NCI-H460 (cell line): ENCODE measurements at places on chromosomes 6 and 20. TPM values are rescaled to one million over a fixed set of nuclear protein-coding genes. Genes with fewer than 3 reads are reported as not detected.
A peak's percentile ranks its signal among the peaks of the same experiment; 100 is the strongest.

DNA sequence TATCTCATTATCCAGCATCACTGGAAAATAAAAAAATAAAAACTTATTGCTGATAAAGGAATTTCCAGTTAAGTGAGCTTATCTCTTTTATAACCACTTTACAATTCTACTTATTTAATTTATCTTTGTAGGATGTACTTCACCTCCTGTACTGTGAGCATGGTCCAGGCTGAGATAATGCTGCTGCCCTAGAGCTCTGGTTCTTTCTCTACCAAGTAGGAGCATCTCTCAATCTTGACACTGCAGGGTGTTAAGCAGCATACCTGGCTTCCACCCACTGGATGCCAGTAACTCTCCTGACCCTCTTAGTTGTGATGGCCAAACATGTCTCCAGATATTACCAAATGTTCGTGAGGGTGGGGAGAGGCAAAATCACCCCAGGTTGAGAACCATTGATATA, 454.5 kb downstream of the ADGRB3 start:
- no peak for DNase-seq

- no peak for DNase-seq
Observed at GRCh38 chr6:161963634-161964234, 689.9 kb upstream of the AGPAT4 start.

GRCh38 chr6:42898891-42899361, 16.9 kb upstream of the PTCRA start:
- peak; percentile 43 for DNase-seq

- DNase-seq: no peak
Observed at GRCh38 chr20:17887331-17888030, 81.1 kb downstream of the SNX5 start.

GRCh38 chr20:967796-968742, 34.0 kb downstream of the RSPO4 start:
- DNase-seq: peak; percentile 14

- DNase-seq: no peak
Observed at GRCh38 chr6:142947714-142948480, 2.9 kb upstream of the HIVEP2 start.

- DNase-seq: peak; percentile 5
Observed at GRCh38 chr6:154805288-154805911, 72.2 kb downstream of the SCAF8 start.

- no peak for DNase-seq
Observed at GRCh38 chr20:47741669-47742608, 43.3 kb downstream of the SULF2 start.

DNA sequence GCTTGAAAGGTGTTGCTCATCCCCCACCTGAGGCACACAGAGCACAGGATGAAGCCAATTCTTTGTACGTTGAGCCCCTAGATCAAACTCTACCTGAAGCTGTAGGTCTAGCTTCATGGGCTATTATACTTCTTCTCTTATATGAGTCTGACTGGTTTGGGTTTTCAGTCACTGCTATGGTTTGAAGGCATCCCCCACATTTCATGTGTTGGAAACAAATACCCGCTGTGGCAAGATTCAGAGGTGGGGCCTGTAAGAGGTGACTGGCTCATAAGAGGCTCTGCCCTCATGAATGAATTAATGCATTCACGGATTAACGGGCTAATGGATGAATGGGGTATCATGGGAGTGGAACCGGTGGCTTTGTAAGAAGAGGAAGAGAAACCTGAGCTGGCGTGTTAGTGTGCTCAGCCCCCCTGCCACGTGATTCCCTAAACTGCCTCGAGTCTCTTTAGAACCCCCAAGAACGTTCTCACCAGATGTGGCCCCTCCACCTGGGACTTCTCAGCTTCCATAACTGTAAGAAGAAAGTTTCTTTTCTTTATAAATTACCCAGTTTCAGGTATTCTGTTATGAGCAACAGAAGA, 39.2 kb downstream of the PREX1 start:
- DNase-seq: no peak

DNA sequence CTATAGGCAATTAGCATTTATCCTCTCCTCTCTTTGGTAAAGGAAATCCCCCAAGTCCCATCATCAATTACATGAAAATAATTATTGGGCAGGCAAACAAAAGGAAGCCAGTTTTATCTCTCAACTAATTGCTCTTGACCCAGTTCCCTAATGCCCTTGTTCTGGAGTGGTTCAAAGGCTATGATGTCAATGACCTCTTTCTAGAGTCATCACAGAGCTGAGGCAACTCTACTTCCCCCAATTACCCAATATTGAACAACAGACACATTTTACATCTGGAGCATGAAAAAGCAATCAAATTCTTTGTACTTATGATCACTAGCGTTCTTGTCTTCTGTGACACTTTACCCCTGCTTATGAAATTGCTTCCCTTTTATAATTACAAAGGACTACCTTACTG, 43.5 kb downstream of the NT5E start:
- no peak for DNase-seq

- DNase-seq: no peak
Observed at GRCh38 chr6:2639896-2640295, 110.8 kb downstream of the MYLK4 start.

GRCh38 chr20:56285496-56285895, 37.0 kb downstream of the MC3R start:
- DNase-seq: no peak

DNA sequence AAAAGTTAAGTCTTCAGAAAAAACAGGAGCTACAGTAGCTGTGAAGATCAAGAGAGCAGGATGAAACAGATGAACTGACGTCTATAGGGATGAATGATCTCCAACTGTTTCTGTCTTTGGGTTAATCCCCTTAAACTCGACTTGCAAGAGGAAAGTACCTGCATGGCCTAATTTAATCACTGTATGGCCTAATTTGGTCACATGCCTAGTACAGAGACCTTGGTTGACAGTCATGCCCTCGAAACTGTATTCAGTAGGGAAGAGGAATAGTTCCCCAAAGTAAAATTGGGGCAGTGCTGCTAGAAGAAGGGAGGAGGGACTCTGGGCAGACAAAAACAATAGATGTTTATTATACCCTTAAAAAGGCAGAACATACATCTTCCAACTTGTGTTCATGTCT, 10.0 kb upstream of the SMAP1 start:
- no peak for DNase-seq

DNA sequence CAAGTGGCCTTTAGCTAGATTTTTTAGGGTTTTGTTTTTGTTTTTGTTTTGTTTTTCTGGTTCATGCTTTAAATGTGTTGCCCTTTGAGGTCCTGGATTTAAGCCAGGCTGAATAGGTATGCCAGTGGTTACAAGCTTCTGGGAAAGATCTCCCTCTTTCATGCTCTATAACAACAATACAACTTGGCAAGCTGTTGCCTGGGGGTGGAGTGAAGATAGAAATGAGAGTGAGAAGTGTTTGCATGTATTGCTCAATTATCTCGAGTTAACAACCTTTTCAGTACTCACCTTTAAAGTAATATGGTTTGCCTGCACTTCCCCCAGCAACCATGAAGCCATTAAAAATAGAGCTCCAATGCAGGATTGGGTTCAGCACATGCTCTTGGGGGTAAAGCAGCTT, 19.2 kb upstream of the HAO1 start:
- no peak for DNase-seq

GRCh38 chr6:151269321-151269995, 29.7 kb downstream of the AKAP12 start:
- DNase-seq: no peak

- DNase-seq: no peak
Observed at GRCh38 chr6:143135325-143135724, 74.6 kb downstream of the AIG1 start.

DNA sequence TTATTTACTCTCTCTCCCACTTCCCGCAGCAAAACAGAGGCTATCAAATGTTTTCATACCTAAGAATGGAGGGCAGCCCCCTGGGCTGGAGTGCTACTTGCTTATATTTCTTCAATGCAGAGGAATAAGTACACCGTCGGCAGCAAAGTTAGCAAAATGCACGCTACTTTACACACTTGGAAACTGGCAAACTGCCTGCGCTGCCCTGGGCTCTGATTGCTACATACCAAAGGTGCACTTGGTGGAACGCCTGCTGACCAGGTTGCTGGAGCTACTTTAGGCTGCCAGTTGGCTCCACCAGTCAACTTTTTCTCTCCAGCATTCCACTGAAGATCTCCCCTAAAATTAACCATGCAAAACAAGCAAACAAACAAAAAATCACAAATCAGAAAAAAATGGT, 62.4 kb downstream of the PRSS35 start:
- no peak for DNase-seq

DNA sequence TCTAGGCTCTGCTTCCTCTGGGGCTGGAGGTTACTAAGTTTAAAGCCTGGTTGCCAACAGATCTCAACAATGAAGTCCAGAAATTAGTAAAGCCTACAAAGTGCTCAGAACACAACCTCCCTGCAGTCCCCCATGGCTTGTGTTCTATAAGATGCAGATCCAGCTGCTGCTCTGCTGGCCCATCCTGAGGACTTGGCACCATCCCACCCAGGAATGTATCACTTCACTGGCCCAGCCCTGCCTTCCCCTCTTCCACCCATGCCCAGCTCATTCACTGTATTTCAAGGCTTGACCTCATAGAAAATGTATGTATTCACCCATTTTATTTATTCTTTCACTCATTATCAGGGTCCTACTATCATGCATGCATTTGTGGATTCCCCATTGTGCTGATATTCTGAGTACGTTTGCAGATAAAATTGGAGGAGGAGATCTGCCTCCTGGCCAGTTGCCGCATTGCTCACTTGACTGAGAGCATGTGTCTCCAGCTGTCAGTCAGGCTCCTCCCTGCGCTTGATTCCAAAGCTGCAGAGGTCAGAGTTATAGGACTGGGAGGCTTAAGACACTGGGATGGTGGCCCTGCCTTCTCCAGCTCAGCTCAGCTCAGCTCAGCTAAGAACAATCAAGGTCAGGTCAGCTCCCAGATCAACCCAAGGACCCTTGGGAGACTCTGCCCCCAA, 104.8 kb downstream of the MAFB start:
- DNase-seq: no peak

DNA sequence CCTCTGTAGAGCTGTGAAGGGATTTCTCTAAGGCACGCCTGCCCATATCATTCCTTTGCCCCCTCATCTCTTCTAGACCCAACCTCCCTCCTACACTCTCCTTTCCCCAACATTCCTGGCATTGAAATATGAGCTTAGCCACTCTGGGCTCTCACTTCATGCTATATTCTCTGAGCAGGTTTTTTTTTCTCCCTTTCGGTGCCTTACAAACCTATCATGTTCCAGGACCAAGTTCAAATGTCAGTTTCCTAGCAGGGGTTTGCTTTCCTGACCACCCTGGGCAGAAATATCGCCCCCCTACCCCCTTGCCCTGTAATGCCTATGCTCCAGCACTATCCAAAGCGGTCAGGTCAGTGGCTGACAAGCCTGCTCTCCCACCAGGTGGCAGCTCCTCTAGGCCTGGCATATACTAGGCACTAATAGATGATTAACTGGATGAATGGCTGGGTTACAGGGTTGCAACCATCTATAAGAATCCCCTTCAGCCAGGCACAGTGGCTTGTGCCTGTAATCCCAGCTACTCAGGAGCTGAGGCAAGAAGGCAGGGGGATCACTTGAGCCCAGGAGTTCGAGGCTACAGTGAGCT, 25.7 kb upstream of the AAR2 start:
- DNase-seq: no peak

DNA sequence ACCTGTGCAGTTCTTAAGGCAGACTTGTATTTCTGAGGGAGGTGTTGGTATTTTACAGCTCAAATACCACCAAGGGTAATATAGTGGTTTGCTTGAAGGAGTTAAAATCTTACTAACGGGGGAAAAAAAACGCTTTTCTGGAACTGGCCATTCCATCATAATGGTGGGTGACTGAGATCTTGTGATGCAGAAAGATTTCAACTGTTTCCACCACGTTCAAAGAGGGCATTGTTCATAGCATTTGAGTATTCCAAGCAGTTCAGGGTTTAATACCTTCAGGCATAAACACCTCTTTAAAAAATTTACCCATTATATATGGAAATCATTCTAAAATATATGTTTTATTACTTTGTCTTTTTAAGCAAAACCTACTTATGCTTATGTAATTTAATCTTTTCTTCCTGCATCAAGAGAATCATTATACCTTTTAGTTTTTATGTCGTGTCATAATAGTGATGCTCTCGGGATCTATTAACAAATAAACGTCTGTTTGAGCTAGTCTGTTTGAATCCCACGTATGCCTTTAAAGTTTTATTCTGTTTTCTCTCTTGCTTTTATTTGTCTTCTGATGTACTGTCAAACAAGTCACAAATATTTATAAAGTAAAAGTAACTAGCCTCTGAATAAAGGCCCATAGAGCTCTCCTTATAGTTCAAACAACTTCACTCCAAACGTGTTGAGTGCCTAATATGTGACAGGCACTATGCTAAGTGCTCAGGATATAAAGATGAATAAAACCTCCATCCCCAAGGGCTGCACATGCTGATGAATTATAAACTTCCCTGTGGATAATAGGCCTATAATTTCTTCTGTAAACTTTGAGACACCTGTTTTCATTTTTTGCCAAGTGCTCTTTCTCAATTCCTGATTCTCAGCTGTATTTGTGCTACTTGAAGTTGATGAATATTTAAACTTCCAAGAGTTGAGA, 298.8 kb upstream of the FERMT1 start:
- no peak for DNase-seq

DNA sequence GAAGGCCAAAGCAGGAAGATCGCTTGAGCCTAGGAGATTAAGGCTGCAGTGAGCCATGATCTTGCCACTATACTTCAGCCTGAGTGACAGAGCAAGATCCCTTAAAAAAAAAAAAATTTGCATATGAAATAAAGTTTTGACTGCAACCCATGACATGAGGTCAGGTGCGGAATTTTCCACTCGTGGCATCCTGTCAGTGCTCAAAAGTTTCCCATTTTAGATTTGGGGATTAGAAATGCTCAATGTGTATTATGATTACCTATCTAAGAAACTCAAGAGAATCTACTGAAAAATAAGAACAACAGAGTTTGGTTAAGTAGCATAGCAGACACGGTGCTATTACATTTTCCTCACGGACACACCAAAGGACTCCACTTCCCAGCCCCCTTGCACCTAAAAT, 11.7 kb downstream of the SLC23A2 start:
- DNase-seq: no peak

DNA sequence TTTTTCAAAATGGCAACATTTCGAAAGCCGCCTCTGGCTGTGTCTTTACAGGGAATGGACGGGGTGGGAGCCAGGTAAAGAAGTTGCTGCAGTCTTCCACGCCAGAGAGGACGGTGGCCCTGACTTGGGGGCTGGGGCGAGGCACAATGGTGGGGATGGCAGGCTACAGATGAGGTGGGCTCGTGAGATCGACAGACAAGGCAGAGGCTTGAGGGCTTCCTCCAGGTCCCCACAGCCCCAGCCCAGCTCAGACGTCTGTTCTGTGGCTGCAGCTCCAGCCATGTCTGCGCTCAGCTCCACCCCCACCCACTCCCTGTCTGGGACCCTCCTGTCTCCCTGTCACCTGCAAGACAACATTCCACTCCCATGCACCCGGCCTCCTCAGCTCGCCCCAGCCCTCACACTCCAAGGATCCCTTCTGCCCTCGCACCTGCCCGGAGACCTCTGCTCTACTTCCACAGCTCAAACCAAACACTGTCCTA, 7.4 kb upstream of the C20orf144 start:
- DNase-seq: no peak

Gene KIAA1755
- not detected in 2 replicates for total RNA-seq

Gene ZNF512B
- 6.6 and 6.9 TPM in 2 replicates for total RNA-seq

Gene MAK
- 1.0 and 1.6 TPM in 2 replicates for total RNA-seq

Gene ADGRF5
- total RNA-seq: 0.05 TPM in 1 of 2 replicates, not detected in the other

Gene SAMD5
- 11.5 and 12.7 TPM in 2 replicates for total RNA-seq

Gene ID4
- 0.57 TPM in 1 of 2 replicates, not detected in the other for total RNA-seq

Gene RIPPLY2
- total RNA-seq: not detected in 2 replicates

Gene NRSN1
- total RNA-seq: not detected in 2 replicates

Gene BAK1
- 13.2 and 14.6 TPM in 2 replicates for total RNA-seq

Gene PACRG
- total RNA-seq: 0.15 TPM in 1 of 2 replicates, not detected in the other

Gene RAMACL
- total RNA-seq: 0.17 TPM in 1 of 2 replicates, not detected in the other

Gene TP53TG5
- total RNA-seq: not detected in 2 replicates
